ENCODE measurements at places on chromosomes 16 and 17. TPM values are rescaled to one million over a fixed set of nuclear protein-coding genes. Genes with fewer than 3 reads are reported as not detected.

Gene NDUFAB1
- total RNA-seq, result 585 TPM

Gene PSMB3
- total RNA-seq, result 154 TPM

Gene SEZ6L2
- total RNA-seq, result 0.70 TPM

GRCh38 chr16:73015612-73016487, 32.1 kb downstream of the ZFHX3 start:
- DNase-seq, result no peak

DNA sequence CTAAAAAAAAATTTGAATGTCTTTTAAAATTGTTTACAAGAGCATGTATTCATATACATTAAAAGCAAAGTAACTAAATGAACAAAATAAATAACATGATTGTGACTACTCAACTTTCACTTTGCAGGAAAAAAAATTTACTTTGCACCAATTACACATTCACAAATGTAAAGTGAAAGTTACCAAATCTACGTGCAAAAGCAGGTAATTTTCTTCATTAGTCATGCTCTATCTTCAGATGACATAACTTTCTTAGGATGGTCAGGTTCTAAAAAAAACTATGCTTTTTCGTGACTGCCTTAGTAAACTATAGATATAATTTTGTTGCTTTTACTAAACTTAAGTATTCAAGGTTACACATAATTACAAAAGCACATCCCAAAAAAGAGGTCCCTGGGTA, 17.0 kb upstream of the ABCA10 start:
- no peak for DNase-seq

DNA sequence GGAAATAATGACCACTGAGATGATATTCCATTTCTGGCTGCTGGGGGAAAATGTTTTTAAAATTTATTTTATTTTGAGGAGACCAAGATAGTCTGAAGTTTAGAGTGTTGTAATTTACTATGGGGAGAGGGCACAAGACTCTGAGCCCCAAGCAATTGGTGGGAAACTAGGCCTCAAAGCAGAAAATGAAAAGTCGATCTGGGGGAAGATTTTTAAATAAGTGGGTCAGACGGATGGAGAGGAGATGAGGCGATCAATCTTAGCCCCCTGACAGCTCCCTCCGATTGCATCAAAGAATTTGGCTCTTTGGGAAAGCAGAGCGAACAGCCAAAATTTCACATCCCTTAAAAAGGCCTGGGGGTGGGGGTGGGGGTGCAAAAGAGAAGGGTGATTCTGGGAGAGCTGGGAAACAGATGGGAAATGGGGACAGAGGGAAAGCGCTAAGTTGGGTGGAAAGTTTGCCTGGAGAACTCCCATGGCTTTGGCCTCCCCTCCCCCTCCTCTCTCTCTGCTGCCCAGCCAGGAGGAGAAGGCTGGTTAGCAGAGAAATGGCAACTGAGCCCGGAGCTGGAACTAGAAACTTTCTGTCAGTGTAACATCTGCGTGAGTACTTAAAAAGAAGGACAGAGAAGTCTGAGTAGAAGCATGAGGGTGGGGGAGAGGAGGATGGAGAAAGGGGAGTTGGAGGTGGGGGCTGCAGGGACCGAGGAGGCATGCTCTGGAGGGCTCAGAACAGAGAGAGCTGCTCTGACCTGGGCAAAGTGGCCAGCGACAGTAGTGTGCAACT, 1.4 kb upstream of the HOXB2 start:
- no peak for DNase-seq

DNA sequence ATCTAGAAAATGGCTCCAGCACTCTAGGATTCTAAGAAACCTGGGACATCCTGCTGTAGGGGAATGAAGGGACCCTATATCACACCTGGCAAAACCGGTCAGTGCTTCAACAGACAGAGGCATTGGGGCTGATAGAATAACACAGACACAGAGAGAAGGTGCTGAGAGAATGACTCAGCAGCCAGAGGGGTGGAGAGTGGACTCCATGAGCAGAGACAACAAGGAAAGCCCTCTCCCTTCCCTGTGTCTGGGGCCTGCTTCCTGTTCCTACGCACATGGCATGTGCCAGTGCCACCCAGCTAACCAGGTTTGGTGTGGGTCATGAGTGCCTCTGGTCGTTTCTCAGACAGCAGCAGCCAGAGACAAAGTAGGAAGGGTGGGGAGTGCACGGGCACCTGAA, 140.3 kb downstream of the CCT6B start:
- no peak for DNase-seq

- DNase-seq, result no peak
Observed at GRCh38 chr16:3963203-3963602, 82.7 kb upstream of the CREBBP start.

DNA sequence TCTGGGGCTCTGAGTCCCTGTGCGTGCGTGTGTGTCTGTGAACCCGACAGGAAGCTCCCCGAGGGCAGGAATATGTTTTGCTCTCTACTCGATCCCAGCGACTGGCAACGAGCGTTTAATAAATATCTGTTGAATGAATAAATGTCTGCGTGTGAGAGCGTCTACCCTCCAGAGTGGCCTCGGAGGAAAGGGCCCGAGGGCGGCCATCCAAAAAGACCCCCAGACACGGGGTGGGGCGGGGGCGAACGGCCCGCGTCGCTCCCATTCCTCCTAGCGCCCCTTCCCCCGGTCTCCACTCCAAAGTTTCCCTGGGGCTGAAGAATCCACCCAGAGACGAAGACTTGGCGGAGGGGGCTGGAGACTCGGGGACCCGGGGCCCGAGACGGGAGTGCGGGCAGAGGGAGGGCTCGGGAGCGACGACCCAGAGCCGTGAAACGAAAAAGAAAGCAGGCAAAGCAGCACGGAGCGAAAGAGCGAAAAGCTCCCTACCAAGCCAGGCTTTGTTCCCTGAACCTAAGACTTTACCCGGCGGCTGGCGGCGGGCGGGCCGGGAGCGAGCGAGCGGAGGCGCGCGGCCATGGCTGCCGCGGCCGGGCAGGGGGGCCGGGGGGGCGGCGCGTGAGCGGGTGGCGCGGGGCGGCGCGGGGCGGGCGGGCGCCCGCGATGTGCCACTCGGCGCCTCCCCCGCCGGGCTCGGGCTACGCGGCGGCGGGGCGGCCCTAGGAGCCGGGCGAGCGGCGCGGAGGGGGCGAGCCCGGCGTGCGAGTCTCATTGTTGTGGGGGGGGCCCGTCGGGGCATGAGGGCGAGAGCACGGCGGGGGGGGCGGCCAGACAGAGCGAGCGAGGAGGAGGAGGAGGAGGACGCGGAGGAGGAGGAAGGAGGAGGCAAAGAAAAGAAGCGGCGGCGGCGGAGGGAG, at the start of gene MLLT6:
MLLT6 (plus strand) TSS at position 668 of the 917 bp plus-strand sequence. CDS start 360 bp downstream, outside the sequence.
- DNase-seq, result peak; percentile 89

Gene SHISA6
- 0.56 TPM for total RNA-seq
